ENCODE measurements at places on chromosomes 13 and 19.

GRCh38 chr13:74063533-74064100 lies 70.6 kb downstream of the KLF12 start:
- DNase-seq, result no peak

GRCh38 chr19:16118489-16119033 lies 6.9 kb downstream of the RAB8A start:
- no peak for DNase-seq

GRCh38 chr13:42258747-42259146 lies 13.2 kb upstream of the AKAP11 start:
- DNase-seq, result no peak

DNA sequence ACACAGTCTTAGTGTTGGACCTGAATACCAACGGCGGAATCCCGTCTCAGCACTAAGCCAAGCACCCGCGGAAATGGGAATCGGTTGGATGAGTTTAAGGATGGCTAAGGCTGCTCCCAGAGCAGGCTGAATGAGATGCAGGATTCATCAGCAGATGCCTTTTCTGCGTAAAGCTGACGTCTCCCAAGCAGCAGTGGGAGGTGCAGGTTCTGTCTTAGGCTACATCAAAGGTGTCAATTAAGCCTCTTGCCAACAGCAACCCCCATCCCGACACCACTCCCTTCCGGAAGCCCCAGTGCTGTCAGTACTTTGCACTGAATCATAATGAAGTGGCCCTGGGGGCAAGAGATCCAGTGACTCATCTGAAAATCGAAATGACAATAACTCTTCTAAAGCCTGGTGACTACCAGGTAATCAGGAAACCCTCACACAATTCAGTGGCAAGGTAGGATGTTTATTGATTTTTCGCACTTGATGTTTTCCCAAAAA lies 275.6 kb downstream of the DCLK1 start:
- no peak for DNase-seq

- DNase-seq, result no peak
Measured at GRCh38 chr19:51430221-51430620, 12.8 kb upstream of the SIGLEC10 start.
